ENCODE measurements at places on chromosomes 12 and 14.

DNA sequence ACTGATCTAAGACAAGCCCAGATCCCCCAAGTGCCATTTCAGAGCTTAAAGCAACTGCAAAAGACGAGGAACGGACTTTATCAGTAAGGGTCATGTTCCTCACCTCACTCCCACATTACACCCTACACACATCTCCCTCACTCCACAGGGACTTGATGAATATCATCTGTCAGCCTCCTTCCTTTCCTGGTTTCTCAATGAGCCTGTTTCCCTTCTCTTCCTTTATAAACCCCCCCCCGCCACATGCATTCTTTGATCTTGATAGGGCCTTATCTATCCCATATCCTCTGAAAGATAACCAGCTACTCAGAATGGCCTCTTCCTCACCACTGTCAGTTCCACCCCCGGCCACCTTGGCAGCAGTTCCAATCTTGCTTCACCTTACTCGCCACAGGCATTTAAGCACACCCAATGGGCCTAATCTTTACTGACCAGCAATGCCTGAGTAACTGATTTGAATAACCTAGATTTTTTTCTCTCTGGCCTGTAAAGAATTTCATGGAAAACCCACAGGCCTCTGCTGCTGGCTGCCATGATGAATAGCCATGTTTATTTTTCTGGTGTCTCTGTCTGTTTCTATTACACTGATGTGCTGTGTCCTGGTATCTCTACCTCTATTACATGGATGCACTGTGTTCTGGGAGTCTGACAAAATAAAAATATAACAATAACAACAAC lies 138.7 kb downstream of the PHLDA1 start:
- DNase-seq, result no peak

DNA sequence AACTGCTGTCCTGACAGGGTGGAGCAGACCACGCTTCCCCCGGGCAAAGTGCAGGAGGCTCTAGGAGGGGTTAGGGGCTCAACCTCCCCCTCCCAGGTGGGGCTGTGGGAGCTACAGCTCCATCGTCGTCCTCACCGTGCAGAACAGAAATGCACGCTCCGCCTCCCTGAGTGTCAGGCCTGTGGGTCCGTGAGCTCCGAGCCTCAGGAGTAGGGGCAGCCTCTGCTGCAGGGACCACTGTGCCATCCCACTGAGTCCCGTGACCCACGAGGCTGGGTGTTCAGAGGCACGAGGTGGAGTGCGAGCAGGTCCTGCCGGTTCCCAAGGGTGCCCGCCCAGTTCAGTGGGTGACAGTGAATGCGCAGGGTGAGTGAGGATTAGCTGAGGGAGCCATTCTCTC lies 48.6 kb downstream of the CACNA1C start:
- DNase-seq, result no peak

GRCh38 chr12:43100231-43100630 lies 451.8 kb downstream of the ADAMTS20 start:
- DNase-seq, result no peak

GRCh38 chr14:40221428-40221827 lies 789.2 kb upstream of the FBXO33 start:
- DNase-seq, result no peak

GRCh38 chr12:51270067-51270950 lies at the start of gene SMAGP:
Gene SMAGP (minus strand): TSS chr12:51270415. CDS start chr12:51269278, 1,137 bp downstream.
- DNase-seq, result peak; percentile 32

DNA sequence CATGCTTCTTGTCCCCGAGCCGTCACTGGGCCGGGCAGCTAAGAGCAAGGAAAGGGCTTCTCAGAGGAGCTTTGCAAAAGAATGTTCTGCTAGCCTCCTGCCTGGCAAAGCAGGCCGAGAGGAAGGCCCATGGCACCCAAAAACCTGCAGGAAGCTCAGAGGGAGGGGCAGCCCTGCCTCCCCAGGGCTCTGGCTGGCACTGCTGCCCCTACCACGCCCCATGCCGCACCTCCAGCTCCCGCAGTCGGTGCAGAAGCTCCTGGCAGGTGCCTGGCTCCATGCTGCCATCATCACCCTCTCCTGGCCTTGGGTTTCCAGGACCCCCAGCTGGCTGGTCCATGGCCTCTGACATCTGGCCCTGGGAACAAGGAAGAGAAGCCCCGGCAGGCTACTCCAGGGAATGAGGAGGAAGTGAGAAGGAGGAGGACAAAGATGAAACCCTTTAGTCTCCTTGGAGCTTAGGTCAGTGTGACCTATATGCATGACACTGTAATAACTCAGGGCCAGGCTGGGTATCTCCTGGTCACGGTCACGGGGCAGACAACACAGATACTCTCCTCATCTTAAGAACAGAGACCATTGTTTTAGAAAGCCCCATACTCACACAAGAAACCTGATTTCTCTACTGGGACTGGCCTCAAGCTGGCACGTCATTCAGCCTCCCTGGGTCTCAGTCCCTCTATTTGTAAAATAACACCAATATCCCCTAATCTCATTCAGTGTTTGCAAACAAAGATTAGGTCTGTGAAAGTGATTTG lies 24.3 kb downstream of the NCKAP5L start:
- DNase-seq, result no peak

- no peak for DNase-seq
Observed at GRCh38 chr14:89598548-89599186, 181.6 kb upstream of the FOXN3 start.

- no peak for DNase-seq
Observed at GRCh38 chr12:110337912-110338710, 57.1 kb downstream of the ATP2A2 start.

All from activated CD8-positive, alpha-beta memory T cell treated with anti-CD3 and anti-CD28 coated beads for 48 hours (primary cell).